ENCODE measurements at places on chromosomes 1 and 21. TPM values are rescaled to one million over a fixed set of nuclear protein-coding genes. Genes with fewer than 3 reads are reported as not detected.

The GJA9 gene
- not detected for total RNA-seq

- H3K36me3 ChIP-seq, result no peaks in the 10 kb centered on the region
- no peak overlapping the region for H3K4me3 ChIP-seq
- no peak for DNase-seq
- no peak overlapping the region for H3K27ac ChIP-seq
Observed at GRCh38 chr1:83802023-83802422, 196.9 kb downstream of the TTLL7 start.

DNA sequence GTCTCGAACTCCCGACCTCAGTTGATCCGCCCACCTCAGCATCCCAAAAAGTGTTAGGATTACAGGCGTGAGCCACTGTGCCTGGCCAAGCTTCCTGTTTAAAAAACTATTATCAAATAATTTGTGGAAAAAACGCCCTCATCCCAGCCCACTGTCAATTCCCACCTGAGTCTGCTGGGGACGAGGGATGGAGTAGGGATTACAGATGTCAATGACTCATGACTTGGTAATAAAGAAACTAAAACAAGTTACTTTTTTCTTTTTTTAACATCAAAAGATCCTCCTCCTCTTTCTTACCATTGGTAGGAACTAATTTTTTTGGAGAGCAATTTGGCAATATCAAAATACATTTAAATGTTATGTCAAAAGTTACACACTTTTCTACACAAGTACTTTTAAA lies 9.7 kb downstream of the CNN3 start:
- DNase-seq, result no peak
- H3K36me3 ChIP-seq, result peaks cover 28% of the 10 kb centered on the region
- no peak overlapping the region for H3K27ac ChIP-seq
- H3K27me3 ChIP-seq, result no peaks in the 10 kb centered on the region

DNA sequence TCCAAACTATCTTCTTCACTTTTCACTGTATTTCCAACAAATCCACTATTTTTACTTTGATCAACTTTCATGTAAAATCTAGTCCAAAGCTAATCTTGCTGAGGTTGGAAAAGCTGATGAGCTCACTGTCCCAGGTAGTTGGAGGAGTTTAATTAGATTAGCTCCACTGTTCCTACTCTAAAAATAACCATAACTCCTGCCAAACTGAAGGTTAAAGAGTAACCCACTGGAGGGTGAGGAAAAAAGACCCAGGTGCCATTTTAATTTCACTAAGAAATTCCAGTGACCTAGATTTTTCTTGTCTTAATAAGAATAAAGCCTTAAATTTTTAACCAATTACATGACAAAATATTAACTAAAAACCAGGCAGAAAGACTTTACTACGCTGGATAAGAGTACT lies 15.3 kb downstream of the DCAF8 start:
- no peak for DNase-seq
- no peak overlapping the region for H3K27ac ChIP-seq
- no peak overlapping the region for H3K4me3 ChIP-seq
- H3K4me1 ChIP-seq, result peaks cover 17% of the 10 kb centered on the region
- no peaks in the 10 kb centered on the region for H3K36me3 ChIP-seq

- no peak for DNase-seq
- no peak overlapping the region for H3K4me3 ChIP-seq
- H3K27me3 ChIP-seq, result no peaks in the 10 kb centered on the region
Observed at GRCh38 chr1:56336982-56337381, 242.4 kb downstream of the PLPP3 start.
